ENCODE measurements at places on chromosomes 11 and 22. TPM values are rescaled to one million over a fixed set of nuclear protein-coding genes. Genes with fewer than 3 reads are reported as not detected.

Gene CAVIN3
- polyA plus RNA-seq, result 21.5 TPM

Gene HEPHL1
- not detected for polyA plus RNA-seq

Gene YAP1
- polyA plus RNA-seq, result 50.8 TPM

Gene GAL3ST1
- 0.08 TPM for polyA plus RNA-seq

Gene PRRG4
- polyA plus RNA-seq, result 0.21 TPM

Gene C11orf42
- not detected for polyA plus RNA-seq

Gene TRIM49D1
- not detected for polyA plus RNA-seq

Gene APOA4
- polyA plus RNA-seq, result not detected

Gene NLRP10
- 0.39 TPM for polyA plus RNA-seq

Gene CD3G
- not detected for polyA plus RNA-seq

Gene DENND6B
- polyA plus RNA-seq, result 5.6 TPM

Gene MFRP
- polyA plus RNA-seq, result not detected

Gene NAP1L4
- 82.5 TPM for polyA plus RNA-seq

Gene PRG3
- not detected for polyA plus RNA-seq

Gene FUT4
- polyA plus RNA-seq, result 1.9 TPM

Gene FREY1
- 0.30 TPM for polyA plus RNA-seq

Gene HBG2
- 0.33 TPM for polyA plus RNA-seq

Gene TRPC6
- not detected for polyA plus RNA-seq

Gene OR51B4
- 0.07 TPM for polyA plus RNA-seq

Gene GGTLC3
- polyA plus RNA-seq, result not detected

Gene NXPE1
- polyA plus RNA-seq, result not detected

Gene CCDC83
- not detected for polyA plus RNA-seq

Gene EML3
- 43.0 TPM for polyA plus RNA-seq

Gene NLRP14
- not detected for polyA plus RNA-seq

Gene OR52I2
- polyA plus RNA-seq, result not detected

Gene LRRC55
- not detected for polyA plus RNA-seq

Gene EHF
- not detected for polyA plus RNA-seq

Gene SLC22A12
- polyA plus RNA-seq, result not detected

Gene TCP11L1
- 12.7 TPM for polyA plus RNA-seq

Gene SDHD
- 169 TPM for polyA plus RNA-seq

Gene ZBTB3
- 2.1 TPM for polyA plus RNA-seq

Gene HIRA
- 20.2 TPM for polyA plus RNA-seq

Gene TREH
- polyA plus RNA-seq, result not detected
